ENCODE measurements at places on chromosomes 5 and 9. TPM values are rescaled to one million over a fixed set of nuclear protein-coding genes. Genes with fewer than 3 reads are reported as not detected.
A peak's percentile ranks its signal among the peaks of the same experiment; 100 is the strongest.

GRCh38 chr5:59099270-59099994 lies 516.6 kb downstream of the RAB3C start:
- H3K36me3 ChIP-seq = no peaks in the 10 kb centered on the region
- H3K4me1 ChIP-seq = peaks cover 7% of the 10 kb centered on the region
- no peak overlapping the region for H3K4me3 ChIP-seq
- DNase-seq = no peak
- no peak overlapping the region for H3K27ac ChIP-seq

DNA sequence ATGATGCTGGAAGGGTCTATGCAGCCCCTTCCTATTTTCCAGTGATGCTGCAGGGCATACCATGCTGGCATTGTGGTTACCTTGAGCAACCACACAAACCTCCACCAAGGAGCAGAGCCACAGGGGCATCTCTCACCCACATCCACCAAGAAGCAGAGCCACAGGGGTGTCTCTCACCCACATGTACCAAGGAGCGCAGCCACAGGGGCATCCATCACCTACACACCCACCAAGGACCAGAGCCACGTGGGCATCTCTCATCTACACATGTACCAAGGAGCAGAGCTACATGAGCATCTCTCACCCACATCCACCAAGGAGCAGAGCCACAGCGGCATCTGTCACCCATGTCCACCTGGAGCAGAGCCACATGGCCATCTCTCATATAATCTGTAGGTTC lies 8.8 kb upstream of the GM2A start:
- DNase-seq = no peak
- H3K27ac ChIP-seq = no peak overlapping the region
- no peaks in the 10 kb centered on the region for H3K4me1 ChIP-seq
- no peak overlapping the region for H3K4me3 ChIP-seq
- no peaks in the 10 kb centered on the region for H3K27me3 ChIP-seq

- DNase-seq = no peak
- H3K27me3 ChIP-seq = no peaks in the 10 kb centered on the region
- H3K4me3 ChIP-seq = no peak overlapping the region
- no peak overlapping the region for H3K27ac ChIP-seq
- H3K36me3 ChIP-seq = no peaks in the 10 kb centered on the region
- peaks cover 6% of the 10 kb centered on the region for H3K4me1 ChIP-seq
Measured at GRCh38 chr5:141501761-141502160, 12.9 kb downstream of the PCDHGC5 start.

CCDC183 gene
- total RNA-seq = 1.8 TPM

- H3K36me3 ChIP-seq = no peaks in the 10 kb centered on the region
- no peak overlapping the region for H3K4me3 ChIP-seq
- peak overlapping the region; percentile 89 for H3K27ac ChIP-seq
- peak; percentile 89 for DNase-seq
Measured at GRCh38 chr9:2559192-2560152, 62.1 kb upstream of the VLDLR start.

DNA sequence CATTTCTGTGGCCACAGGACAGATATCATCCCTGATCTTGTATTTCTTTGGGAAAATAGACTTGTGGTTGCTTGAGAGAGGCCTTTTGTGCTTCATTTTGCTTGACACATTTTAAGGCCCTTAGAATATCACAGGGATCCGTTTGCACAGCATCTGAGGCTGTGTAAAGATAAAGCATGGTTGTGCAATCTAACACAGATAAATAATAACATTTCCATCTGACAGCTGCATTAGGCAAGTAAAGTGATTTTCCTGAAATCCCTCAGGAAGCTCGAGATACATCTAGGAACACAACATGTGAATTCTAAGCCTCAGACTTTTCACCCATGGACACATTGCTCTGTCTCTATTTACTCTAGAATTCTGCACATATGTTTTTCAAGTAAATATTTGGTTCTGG lies 212.8 kb upstream of the ADAMTSL1 start:
- no peaks in the 10 kb centered on the region for H3K36me3 ChIP-seq
